8988T (cell line): ENCODE measurements at places on chromosomes 16 and 17.

DNA sequence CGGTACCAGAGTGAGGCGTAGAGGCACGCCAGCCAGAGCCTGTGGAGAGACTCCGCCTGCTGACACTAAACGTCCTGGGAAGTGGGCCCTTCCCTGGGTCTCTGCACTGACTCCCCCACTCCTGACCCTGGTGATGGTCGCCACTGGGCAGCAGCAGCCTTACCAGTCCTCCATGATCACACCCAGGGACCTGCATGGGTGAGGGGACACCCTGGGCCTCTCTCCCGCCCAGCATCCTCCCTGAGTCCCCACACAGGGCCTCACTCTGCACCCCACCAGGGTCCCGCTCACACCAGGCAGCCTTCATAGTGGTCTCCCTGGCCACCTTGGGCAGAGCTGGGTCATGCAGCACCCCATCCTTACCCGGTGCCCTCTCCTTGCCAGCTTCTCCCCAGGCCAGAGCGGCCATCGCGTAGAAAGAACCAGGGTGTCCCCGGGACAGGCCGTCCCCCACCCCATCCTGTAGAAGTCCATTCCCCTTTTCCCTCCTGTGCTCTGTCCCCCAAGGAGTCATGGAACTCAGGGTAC is 10.7 kb downstream of the RGS11 start:
- DNase-seq, result no peak

GRCh38 chr17:76410328-76410965 is 26.0 kb downstream of the SPHK1 start:
- DNase-seq, result no peak

- DNase-seq, result no peak
These were observed 102.8 kb downstream of the MAF start for GRCh38 chr16:79497606-79498350.

DNA sequence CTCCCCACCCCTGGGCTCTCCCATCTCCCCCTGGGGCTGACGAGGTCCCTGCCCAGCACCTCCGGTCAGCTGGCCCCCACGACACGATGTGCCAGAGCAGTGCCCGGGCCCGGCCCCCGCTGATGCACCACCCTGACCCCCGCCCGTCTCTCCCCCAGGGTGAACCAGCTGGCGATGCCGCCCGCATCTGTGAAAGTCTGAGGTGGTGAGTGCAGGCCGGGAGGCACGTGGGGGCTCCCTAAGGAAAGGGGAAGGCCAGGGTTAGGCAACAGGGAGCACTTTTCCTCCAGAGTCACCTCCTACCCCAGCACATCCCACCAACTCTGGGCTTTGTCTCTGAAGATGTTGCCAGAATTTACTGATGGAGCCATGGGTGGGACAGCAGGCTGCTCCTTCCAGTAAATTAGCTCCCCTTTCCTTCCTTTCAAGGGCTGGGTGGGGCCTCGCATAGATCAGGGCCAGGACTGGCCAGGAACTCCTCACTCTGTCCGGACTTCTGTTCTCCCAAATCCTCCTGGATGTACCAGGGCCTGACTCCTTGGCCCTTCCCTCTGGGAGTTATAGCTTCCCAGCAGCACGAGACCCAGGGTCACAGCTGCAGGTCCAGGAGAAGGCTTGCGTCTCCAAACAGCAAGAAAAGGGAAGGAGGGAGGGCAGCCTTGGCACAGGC is 18.3 kb downstream of the MYBBP1A start:
- DNase-seq, result no peak

DNA sequence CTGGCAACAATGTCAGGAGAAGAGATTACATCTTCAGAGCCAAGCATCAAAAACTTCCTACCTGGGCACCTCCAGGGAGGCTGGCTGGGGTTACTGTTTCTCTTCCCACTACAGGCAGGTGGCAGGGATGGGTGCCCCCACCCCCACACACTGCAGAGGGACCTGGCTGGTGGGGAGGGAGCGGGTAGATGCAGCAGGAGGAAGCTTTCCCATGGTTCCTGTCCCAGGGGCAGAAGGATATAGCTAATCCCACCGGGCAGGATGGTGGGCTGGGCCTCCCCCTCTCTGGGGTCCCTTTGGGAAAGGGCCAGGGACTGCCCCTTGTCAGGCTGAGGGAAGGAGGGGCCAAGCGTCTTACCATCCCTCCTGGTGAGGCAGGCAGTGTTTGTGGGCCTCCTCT is 16.7 kb upstream of the MTMR4 start:
- DNase-seq, result no peak

DNA sequence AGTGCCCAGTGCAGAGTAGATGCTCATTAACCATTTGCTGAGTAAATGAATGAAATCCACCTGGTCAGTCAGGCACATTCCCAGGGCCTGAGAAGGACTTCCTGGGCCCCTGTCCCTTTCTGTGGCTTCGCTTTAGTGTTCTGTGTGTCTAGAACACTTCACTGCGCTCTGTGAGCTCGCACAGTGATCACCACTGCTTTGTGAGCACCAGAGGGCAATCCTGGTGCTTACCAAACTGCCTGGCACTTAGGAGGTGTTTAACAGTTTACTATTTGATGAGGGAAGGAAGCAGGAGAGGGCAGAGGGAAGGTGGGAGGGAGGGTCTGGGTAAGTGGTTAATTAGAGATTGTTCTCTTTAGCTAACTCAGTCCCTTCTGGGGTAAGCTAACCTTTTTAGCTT is 26.2 kb downstream of the SALL1 start:
- no peak for DNase-seq

DNA sequence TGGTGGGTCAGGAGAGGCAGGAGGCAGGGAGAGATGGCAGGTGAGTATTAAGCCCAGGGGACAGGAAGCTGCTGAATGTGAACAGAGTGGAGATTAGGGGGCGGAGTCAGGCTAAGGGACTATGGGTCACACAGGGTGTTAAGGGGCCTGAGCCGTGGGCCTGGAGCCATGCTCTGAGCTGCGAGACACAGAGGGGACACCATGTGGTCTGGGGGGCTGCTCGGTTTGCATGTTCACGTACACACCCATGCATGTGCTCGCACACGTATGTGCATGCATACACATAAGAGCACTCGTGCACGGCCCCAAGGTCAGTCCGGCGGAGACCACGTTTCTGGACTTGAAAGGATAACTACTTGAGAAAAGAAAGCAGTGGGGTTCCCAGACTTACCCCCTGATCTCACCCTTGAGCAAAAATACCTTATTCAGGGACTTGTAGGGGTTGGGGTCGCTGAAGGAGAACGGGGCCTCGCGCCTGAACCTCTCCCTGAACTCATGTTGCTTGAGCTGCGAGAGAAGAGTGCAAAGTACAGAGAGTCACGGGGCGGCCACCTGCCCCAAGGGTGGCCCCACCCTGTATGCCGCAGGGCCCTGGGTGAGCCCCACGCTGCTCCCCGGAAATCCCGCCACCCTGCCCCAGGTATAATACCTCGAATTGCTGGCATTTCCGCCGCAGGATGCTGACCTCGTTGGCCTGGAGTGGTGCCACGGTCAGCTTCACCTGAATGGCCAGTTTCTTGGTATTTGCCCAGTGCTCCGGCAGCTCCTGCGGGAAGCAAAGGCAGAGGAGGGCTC is 50.8 kb downstream of the DNAH17 start:
- DNase-seq, result no peak

DNA sequence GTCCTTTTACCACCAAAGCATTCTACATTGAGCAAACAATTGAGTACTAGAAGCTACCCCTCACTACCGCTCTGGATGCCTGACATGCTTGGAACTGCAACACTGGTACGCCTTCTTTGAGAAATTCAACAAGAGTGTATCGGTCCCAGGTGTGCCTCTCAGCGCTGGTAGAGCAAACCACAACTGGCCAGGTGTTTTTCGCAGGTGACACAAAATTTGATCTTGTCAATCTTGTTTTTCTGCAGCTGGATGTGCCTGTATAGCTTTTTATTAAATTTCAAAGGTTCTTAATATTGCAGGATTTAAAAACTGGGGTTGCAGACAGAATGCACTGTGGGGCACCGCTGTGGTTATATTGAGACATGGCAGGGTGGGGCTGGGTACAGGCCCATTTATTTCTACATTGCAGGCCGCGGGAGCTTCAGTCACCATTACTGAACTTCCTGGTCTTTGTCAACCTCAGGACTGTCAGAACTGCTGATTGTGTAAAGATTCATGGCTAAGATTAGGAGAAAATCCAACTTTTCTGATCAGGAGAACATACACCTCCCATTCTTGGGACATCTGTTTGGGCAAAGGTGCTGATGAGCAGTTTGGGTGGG is 4.5 kb upstream of the SNX20 start:
- DNase-seq, result no peak

DNA sequence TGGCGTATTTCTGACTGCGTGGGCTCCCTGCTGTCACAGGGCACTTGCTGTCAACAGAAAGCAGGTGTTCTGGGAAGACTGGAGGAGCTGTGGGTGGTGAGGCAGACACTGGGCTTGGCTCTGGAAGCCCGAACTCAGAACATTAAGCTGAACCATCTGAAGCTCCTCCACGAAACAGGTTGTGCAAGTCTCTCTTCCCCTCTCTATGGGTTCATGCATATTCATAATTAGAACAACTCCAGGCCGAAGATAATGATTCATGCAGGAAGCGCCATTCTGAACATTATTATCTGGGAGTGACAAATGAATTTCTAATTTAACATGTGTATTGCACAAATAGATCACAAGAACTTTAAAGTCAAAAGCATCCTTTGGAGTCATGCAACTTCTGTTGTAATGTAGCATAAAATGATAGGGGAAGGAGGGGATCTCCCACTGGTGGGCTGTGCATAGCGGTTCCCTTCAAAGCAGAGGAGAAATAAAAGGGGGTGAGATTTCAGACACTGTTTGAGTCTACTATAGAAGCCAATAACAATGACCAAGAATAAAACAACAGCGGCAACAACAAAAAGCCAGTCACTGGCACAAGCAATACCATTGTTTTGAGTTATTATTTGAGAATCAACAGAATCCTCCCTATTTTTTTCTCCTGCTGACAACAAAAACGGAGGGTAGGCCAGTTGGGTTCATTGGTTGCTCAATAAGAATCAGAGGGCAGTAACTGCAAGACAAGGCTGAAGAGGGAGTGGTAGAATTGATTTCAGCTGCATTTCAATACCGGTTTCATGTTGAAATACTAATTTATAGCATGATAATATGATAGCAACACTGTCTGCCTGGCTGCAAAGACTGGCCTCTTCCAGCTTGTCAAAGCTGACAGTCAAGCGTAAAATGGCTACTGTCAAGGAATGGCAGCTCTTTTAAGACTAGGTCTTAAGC is 407.3 kb downstream of the XYLT1 start:
- DNase-seq, result no peak

GRCh38 chr16:85642762-85643358 is 29.7 kb downstream of the GSE1 start:
- DNase-seq, result no peak

DNA sequence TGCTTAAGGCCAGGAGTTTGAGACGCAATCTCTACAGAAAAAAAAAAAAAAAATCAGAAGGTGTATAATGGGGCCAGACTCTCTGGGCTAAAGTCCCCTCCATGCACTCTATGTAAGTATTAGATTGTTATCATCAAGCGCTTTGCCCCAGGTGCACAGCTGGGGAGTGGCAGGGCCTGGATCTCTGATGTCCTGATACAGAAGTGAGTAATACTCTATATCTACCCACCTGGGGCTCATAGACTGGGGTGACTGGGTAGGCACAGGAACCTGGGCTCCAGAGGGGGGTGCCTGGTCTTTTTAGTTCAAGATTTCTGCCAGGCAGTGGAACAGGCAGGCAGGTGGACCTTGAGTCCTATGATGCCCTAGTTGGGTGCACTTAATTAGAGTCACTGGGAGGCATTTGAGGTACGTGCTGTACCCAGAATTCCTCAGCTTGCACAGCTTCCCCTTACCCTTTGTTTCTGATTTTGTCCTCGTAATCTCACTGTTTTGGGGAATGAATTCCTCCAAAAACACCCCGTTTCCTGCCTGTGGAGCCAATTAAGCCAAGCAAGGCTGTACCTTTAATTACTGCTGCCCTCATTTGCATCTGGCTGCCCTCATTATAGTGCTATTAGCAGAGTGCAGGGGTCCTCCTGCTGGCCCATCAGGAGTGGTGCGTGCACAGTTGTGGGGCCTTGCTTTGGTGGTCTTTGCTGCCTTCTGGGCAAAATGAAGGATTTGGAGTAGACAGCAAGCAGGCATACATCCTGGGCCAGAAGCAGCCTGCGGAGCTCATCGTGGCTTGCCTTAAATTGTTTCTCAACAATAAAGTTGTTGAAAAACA is 239.0 kb downstream of the SNX29 start:
- DNase-seq, result no peak

GRCh38 chr17:75181608-75182318 is 996 bp downstream of the SUMO2 start:
- DNase-seq, result no peak

DNA sequence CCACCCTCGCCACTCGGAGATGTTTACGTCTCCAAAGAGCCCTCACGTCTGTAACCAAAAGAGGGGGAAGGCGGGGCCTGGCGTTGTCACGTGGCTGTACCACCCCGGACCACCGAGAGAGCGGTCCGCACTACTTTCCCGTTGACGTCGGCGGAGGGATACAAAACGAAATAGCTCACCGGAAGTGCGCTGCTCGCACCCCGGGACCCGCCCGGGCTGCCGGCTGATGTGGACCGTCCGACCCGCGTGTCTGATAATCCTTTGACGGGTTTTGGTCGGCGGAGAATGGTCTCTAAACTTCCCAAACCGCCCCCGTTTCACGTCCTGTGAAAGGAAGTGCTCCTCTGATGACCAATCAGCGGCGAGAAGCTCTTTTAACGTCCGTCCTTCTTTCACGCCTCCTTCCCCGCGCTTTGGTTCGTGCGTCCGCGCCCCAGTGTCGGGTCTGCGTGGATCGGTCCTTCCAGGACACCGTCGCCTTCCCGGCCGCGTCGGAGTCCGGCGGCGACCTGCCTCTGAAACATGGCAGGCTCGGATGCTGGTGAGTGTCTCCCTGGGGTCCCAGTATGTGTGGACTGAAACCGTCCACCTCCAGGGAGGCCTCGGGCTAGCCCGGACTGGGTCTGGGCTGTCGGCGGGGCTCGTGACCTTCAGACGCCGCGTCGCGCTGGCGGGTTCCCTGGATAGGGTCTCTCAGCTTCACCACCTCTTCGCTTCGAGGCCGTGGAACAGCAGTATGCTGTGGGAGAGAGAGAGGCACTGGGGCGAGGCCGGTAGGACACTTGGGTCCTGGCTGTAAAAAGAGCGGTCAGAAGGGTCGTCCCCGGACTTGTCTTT is at the start of gene CEP95:
Gene CEP95, plus strand, starts transcription at position 402 of the 837 bp plus-strand sequence. Its CDS starts 121 bp downstream, at position 523.
- peak; percentile 47 for DNase-seq

DNA sequence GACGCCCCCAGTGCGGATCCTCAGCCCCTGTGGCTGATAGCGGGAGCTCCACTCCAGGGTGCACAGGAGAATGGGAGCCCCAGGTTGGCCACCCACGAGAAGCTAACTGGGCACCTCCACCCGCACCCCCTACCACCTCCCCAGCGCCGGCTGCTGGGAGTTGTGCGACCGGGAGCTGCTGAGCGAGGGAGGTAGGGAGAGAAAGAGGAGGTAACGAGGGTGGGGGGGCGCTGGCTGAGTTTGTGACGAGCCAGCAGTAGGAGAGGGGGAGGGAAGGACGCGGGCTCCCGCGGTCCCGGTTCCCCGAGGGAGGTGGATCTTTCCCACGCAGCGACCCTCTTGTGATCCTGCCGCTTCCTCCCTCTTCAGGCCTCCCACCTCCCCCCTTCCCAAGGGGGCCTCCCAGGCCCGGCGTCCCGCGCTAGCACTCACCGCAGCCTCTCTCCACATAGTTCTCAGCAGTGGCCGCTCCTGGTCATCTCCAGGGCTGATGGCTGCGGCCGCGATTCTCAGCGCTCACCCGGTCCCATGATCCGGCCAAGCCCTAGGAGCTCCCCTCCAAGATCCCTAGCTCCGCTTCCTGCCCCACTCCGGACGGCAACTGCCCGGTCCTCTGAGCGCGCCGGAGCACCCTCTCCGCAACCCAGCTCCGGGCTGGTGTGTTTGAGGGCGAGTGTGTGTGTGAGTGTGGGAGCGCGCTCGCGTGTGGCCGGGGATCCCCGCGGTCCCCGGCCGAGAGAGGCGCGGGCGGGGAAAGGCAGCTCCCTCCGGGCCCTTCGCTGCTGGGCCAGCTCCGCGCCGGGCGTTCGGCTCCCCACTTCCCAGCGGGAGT is at the start of gene GRIN2A:
Gene GRIN2A, minus strand, starts transcription at position 207 of the 832 bp plus-strand sequence. CDS start 2,017 bp downstream, outside the sequence.
- DNase-seq, result no peak
